Smooth muscle cell of trachea (primary cell): ENCODE measurements at places on chromosomes 5 and 9. TPM values are rescaled to one million over a fixed set of nuclear protein-coding genes. Genes with fewer than 3 reads are reported as not detected.

The LCN9 gene
- total RNA-seq = not detected in 2 replicates

The CXXC5 gene
- 57.9 and 140 TPM in 2 replicates for total RNA-seq

The PTGES gene
- 9.5 and 84.5 TPM in 2 replicates for total RNA-seq

The CCNJL gene
- 0.15 and 0.17 TPM in 2 replicates for total RNA-seq

The FAM81B gene
- total RNA-seq = not detected in 2 replicates

The BAG1 gene
- 13.7 and 26.9 TPM in 2 replicates for total RNA-seq

The INSYN2B gene
- 5.8 and 14.6 TPM in 2 replicates for total RNA-seq

The LCN2 gene
- total RNA-seq = not detected in 2 replicates

The SETX gene
- 72.1 and 77.4 TPM in 2 replicates for total RNA-seq

The INSL4 gene
- total RNA-seq = not detected in 2 replicates

The ABLIM3 gene
- 23.1 and 42.5 TPM in 2 replicates for total RNA-seq

The PDE8B gene
- under 0.01 TPM in 1 of 2 replicates, not detected in the other for total RNA-seq

The ACSL6 gene
- total RNA-seq = 0.66 TPM in 1 of 2 replicates, not detected in the other

The TMEM215 gene
- not detected in 2 replicates for total RNA-seq

The TXNDC8 gene
- 1.9 TPM in 1 of 2 replicates, not detected in the other for total RNA-seq

The GRM6 gene
- not detected in 2 replicates for total RNA-seq

The PIP5K1B gene
- not detected in 2 replicates for total RNA-seq

The MOCS2 gene
- total RNA-seq = 42.2 and 54.1 TPM in 2 replicates

The TERT gene
- total RNA-seq = not detected in 2 replicates

The ANKRD34B gene
- not detected in 2 replicates for total RNA-seq

The NPR3 gene
- total RNA-seq = 82.2 and 123 TPM in 2 replicates

The PCDHB12 gene
- total RNA-seq = 0.15 and 0.33 TPM in 2 replicates

The OBP2B gene
- total RNA-seq = not detected in 2 replicates

The ARHGEF28 gene
- 19.0 and 32.6 TPM in 2 replicates for total RNA-seq

The SLC45A2 gene
- total RNA-seq = under 0.01 TPM in 1 of 2 replicates, not detected in the other

The FCN1 gene
- total RNA-seq = not detected in 2 replicates

The IGFBPL1 gene
- not detected in 2 replicates for total RNA-seq

The CD74 gene
- 0.44 and 7.8 TPM in 2 replicates for total RNA-seq

The IL3 gene
- total RNA-seq = not detected in 2 replicates

The HNRNPK gene
- 482 and 641 TPM in 2 replicates for total RNA-seq

The PLAC8L1 gene
- not detected in 2 replicates for total RNA-seq

The ITK gene
- not detected in 2 replicates for total RNA-seq

The PCDHGA2 gene
- total RNA-seq = 3.3 and 6.6 TPM in 2 replicates

The TLE1 gene
- 29.7 and 47.1 TPM in 2 replicates for total RNA-seq

The FCN2 gene
- not detected in 2 replicates for total RNA-seq

The C5orf63 gene
- 2.5 TPM in 2 replicates for total RNA-seq
